Skeletal muscle cell (primary cell): ENCODE measurements at places on chromosomes 13 and 19.

DNA sequence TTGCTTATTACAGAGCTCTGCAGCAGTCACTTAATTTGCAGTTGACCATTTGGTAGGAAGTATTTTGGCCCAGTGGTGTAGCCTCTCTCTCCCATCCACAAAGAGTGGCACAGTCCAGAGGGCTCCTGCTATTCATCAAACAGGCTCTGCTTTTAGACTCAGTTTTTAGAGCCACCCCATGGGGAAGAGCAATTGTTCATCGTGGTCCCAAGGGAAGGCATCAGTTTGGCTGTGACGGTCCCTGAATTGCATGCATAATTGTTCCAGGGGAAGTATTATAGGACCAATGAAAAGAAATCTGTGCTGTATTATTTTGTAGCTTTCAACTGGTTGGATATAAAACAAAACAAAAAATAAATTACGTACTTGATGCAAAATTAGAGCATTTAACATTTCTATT, 799.0 kb downstream of the DACH1 start:
- DNase-seq = no peak

DNA sequence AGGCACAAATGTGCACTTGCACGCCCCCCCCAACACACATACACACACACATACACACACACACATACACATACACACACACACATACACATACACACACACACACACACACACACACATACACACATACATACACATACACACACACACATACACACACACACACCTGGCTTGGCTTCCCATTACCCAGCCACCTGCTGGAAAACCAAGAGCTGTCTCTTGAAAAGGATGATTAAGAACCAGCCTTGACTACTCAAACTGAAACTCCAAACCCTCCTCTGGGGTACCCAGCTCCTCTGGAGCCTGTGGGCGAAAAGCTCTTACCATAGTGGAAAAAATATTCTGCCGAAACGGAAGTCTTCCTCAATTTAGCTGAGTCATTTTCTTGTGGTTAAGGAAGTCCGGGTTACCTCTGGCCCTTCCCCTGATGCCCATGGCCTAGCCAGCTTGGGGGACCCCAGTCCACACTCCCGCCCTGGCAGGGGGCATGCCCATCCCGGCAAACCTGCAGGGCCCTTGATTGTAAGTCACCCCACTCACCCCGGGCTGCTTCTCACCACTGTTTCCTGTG, 21.9 kb downstream of the CEBPA start:
- DNase-seq = no peak

GRCh38 chr13:51005566-51005965, 96.0 kb downstream of the RNASEH2B start:
- DNase-seq = no peak

DNA sequence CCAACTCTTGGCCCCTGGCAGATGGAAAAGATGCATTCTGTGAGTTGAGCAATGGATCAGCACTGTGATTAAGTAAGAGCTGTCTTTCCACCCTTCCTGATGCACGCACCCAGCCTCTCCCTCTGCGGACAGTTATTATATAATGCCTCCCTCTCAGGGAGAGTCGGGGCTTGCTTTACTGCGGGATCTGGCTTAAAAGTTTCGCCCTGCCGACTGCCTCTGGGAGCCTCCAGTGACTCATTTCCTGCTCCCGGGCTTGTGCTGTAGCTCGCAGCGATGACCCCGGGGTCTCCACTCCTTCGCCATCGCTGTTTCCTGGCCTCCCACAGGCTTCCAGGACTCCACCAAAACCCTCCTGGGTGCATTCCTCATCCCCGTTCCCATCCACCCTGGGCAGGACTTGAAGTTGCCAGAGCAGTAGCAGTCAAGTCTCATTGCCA, 107.4 kb upstream of the SLC7A1 start:
- DNase-seq = peak; percentile 92

- DNase-seq = no peak
Observed at GRCh38 chr19:49639401-49640112, 386 bp downstream of the RRAS start.

- DNase-seq = no peak
Observed at GRCh38 chr19:16627928-16628182, 149 bp downstream of the MED26 start.

DNA sequence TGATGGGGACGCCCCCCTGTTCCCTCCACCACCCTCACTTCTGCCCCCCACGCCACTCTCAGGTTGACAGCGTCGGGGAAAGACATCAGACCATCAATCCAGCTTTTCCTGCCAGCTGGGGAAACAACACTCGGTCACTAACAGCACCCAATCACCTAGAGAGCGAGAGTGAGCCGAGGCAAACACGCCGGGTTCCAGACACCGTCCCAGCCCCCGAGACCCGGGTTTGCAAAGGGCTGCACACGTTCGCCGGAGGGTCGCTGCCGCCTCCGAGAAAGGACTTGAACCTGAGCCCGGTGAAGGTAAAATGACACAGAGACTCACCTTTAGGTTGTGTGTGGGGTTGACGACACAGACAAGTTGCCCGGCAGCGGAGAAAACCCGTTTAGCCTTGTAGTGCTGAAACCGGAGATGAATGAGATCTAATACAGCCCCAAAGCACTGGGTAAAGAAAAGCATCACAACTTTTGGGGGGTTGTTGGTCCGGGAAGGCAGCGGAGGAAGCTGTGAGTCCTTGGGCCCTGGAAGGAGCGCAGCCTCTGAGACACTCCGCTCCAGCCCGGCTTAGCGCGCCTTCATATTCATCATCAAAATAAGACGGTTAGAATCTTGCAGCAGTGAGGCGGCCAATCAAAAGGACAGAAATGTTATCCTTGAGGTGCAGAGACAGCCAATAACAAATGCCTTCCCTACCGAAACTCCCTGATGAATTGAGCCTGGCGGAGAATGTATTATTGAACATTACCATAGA, at the start of gene SIAH3:
TSS of gene SIAH3 (minus strand) at position 583 of the 751 bp plus-strand sequence. CDS start at position 459, 124 bp downstream.
- DNase-seq = no peak

DNA sequence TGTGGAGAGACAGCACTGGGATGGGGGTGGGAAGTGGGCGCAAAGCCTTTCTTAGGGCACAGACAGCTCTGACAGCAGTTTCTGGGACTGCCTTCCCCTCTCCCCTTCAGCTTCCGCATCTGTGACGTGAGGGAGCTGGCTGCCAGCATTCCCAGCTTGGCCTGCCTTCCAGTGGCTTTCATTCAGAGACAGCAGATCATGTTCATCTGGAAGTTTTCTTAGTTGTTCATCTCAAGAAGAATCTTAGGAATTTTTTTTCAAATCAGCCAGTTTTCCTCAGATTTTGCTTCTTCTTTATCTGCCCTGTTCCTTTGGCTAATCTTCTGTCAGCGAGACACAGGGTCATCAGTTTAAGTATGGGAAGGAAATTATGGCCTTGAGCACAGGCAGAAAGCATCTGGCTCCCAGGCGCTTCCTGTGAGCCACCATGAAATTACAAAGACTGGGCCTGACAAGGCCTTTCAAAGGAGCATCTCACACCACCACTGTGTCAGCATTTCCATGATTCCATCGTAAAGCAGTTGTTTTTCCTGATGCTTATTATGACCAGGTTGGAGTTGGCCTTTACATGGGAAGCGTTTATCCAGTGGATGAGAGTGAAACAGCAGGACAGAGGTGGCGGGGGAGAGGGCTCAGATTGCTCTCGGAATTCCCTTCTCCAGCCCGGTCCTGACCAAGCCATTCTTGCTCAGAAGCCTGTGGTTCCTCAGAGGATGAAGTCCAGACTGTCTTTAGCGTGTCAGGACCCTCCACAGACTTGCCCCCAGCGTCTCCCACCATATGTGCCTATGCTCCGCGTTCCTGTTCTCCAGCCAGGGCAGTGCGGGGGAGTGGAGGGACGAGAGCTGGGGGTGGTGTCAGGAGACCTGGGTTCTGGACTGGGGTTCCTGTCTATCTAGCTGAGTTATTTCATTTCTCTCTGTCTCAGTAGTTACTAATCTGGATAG, 43.6 kb downstream of the ARHGAP35 start:
- no peak for DNase-seq

- DNase-seq = no peak
Observed at GRCh38 chr19:42229855-42230351, 9.8 kb downstream of the ZNF526 start.

GRCh38 chr19:13053761-13054625, 48.7 kb downstream of the LYL1 start:
- peak; percentile 60 for DNase-seq

GRCh38 chr19:42422901-42423461, 4.2 kb downstream of the LIPE start:
- no peak for DNase-seq

GRCh38 chr19:2038284-2039088, 12.6 kb downstream of the MKNK2 start:
- DNase-seq = no peak

GRCh38 chr19:40337107-40337506, 11.1 kb downstream of the C19orf47 start:
- DNase-seq = no peak

- peak; percentile 80 for DNase-seq
Observed at GRCh38 chr19:2096034-2096479, at the start of gene MOB3A. TSS of gene MOB3A (minus strand) at chr19:2096326. CDS start at chr19:2078560, 17,766 bp downstream.

DNA sequence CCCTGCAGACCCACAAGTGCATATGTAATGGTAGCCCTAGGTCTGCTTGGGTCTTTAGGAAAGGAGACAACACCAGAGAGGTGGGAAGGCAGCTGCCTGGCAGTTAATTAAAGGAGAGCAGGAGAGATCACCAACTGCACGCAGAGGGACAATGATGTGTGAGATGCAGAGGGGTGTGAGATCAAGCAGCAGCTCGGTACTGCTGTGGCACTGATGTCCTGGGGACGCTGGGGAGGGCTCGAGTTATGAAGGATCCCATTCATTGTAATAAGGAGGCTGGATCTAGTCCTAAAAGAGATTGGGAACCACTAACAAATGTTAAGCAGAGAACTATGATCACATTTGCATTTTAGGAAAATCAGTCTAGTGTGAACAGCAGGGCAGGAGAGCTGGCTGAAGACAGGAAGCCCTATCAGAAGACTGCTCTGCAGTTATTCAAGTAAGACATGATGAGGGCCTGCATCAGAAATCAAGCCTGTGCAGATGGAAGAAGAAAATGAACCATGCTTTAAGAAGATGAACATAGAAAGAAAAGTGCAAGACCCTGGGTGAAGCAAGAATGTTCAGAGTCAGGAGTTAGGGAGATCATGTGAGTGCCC, 80.4 kb downstream of the DLEU7 start:
- no peak for DNase-seq

- DNase-seq = no peak
Observed at GRCh38 chr13:51959773-51960172, 51.5 kb downstream of the ATP7B start.

DNA sequence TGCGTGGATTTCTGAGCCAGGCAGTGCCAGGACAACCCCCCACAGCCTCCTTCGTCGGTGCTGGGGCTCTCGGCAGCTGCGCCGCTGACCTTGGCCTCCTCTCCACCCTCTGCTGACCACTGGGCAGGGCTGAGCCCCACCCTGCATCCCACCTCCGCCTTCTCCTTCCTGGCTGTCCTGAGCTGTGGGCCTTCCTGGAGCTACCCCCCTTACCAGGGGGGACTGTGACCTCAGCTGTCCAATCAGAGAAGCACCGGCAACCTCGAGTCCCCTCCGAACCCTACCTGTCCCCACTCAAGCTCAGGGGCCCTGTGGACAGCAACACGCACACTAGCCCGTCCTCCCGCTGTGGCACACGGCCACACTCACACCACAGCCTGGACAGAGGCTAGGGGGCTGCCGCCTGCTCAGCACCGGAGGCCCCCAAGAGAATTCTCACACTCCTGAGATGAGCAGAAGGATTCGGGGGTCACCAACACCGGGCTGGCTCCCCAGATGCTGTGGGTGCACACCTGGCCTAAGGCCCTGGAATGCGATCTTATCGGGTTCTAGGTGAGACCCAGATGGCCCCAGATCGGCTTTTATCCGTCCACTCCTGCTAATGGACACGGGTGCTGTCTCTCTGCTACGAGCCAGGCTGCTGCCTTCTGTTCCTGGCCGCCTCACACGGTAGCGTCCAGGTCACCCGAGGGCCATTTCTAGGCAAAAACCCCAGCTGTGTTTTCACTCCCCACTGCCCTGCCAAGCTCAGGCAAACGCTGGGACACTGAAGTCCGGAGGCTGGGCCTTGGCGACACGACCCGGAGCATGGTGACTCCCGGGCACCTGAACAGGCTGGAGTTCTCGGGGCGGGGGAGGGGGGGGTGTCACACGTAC, 32.5 kb upstream of the CACTIN start:
- DNase-seq = no peak

DNA sequence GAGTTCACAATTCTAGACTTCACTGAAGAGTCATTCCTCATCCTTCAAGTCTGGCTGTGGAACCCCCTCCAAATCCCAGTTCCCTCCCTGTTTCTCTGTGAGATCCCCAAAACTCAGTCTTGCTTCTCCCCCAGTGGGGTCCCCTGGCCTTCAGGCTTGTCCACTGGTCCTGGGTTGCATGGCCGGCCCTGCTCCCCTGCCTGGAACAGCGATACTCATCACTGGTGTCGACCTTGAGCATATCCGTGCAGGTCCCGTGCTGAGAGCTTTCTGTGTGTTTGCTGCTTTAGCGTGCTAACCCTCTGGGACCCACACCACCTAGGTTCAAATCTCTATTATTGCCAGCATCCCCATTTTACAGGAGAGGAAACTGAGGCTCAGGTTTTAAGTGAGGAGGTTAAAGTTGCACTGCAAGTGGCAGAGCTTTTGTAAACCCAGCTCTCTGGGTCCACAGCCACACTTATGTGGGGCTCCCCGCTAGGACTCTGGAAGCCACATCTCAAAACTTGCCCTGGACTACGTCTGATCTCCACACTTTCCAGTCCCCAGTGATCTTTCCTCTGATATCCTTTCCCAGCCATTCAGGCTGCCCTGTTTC, 15.5 kb downstream of the LIPE start:
- DNase-seq = no peak

DNA sequence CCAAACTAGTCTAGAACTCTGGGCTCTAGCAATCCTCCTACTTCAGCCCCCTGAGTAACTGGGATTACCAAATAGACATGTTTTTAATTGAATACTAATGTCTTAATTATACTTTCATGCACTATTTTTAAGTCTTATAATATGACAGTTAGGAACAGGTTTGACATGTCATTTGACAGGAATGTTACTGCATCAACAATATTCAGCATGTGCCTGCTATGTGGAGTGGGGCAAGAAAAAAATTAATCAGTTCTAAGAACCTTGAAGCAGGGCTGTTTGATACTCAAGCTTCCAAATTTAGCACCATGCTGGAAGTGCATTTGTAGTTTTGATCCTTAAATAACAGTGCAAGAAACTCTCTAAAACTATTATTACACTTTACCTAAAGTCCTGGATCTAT, 265.3 kb downstream of the MZT1 start:
- no peak for DNase-seq

- DNase-seq = no peak
Observed at GRCh38 chr19:4232614-4233281, 3.4 kb downstream of the EBI3 start.

- no peak for DNase-seq
Observed at GRCh38 chr19:33432446-33433170, 59.1 kb downstream of the CEBPG start.

GRCh38 chr13:46953941-46954340, 57.1 kb upstream of the HTR2A start:
- no peak for DNase-seq

GRCh38 chr13:56528040-56528790, 612.5 kb upstream of the PRR20A start:
- no peak for DNase-seq
